ENCODE measurements at places on chromosomes 2 and 18.

- no peak for DNase-seq
Measured at GRCh38 chr2:205684871-205685313, 2.6 kb downstream of the NRP2 start.

- DNase-seq, result no peak
Measured at GRCh38 chr18:31243740-31244512, 74.0 kb upstream of the DSG1 start.

DNA sequence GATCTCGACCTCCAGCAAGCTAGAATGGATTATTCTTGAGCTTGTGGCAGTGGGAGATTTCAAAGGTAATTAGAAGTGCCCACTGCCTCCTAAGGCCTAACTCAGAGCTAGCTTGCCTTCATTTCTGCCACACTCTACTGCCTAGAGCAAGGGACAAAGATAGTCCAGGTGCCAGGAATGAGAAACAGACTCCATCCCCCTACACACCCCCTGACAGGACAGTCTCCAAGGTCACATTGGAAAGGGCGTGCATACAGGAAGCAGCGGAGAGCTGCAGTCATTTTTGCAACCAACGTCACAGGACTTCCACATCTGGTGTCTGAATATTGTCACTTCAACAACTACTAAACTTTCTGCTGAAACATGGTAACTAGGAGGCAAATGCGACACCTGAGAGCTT, 101.0 kb upstream of the SH3BP4 start:
- no peak for DNase-seq

DNA sequence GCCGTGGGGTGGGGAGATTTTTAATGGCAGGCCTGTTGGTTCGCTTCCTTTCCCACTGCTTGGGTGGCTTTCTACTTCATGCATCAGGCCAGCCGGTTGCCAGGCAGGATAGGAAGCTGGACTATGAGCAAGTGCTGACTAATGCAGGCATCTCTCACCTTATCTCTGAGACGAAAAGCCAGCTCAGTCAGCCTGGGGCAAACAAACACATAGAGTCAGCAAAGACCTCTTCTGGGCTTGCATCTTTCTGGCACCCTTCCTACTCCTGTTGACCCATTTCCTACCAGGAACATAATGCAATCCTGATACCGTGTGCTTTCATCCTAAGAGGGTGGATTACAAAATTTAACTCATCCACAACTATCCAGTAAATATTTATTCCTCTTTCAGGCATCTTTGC, 416.6 kb upstream of the MEX3C start:
- DNase-seq, result no peak

DNA sequence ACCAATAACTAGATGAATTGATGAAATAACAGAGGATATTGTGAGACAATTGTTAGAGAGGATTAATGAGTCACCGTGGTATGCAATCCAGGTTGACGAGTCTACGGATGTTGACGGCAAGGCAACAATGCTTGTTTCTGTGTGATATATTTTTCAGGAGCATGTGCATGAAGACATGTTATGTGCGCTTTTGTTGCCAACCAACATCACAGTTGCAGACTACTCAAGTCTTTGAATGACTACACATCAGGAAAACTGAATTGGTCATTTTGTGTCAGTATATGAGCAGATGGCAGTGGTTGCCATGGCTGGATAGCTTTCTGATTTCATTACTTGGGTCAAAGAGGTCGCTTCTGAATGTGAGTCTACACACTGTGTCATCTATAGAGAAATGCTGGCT, 96.8 kb upstream of the CRACDL start:
- no peak for DNase-seq

DNA sequence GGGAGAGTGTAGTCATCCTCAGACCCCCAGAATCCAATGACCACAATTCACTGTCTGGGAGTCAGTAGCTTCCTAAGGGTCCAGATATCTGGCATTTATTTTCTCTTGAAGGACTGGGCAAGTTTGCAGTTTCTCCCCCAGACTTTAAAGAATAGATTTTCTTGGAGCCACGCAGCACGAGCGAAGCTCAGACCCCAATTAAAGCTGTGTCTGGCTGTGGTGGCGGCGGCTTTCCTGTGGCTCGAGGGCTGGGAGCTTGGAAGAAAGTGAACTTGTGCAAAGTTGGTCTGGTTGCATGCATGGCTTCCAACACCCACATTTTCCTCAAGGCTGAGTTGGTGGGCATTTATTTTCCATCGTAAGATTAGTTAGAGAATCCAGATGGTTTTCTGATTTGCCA, 105.0 kb downstream of the ACKR3 start:
- DNase-seq, result no peak

DNA sequence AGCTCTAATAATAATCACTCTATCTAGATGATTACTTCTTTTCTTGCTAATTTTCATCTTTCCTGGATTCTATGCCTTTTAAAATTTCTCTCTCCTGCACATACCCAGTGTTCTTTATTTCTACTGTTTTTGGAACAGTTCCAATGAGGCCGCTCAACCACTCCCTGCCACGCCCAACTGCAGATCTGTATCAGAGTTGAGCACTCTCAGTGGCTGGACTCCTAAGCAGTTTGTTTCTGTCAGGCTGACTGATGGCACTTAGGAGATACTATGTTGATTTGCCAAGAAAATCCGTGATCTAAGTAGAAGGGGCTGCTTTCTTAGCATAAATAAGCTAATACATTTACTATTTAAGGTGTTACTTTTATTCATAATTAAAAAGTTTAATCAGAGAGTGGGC, 192.8 kb downstream of the ARHGAP15 start:
- DNase-seq, result no peak

- DNase-seq, result no peak
Measured at GRCh38 chr2:42367835-42368234, 6.8 kb upstream of the COX7A2L start.

DNA sequence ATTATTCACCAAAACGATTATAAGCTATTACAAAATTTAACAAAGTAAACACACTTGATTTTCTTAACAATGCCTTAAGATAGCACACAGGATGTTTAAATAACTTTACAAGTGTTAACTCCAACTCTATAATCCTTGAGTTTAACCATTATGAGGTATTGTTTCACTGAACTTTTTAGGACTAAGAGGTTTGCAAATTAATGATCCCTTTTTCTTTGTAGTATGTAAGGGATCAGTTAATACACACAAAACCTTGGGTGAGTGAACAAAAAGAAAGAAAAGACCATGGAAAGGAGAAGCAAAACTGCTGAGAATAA, 21.5 kb upstream of the TFPI start:
- no peak for DNase-seq

GRCh38 chr2:64410671-64411070, 43.3 kb upstream of the LGALSL start:
- DNase-seq, result no peak

DNA sequence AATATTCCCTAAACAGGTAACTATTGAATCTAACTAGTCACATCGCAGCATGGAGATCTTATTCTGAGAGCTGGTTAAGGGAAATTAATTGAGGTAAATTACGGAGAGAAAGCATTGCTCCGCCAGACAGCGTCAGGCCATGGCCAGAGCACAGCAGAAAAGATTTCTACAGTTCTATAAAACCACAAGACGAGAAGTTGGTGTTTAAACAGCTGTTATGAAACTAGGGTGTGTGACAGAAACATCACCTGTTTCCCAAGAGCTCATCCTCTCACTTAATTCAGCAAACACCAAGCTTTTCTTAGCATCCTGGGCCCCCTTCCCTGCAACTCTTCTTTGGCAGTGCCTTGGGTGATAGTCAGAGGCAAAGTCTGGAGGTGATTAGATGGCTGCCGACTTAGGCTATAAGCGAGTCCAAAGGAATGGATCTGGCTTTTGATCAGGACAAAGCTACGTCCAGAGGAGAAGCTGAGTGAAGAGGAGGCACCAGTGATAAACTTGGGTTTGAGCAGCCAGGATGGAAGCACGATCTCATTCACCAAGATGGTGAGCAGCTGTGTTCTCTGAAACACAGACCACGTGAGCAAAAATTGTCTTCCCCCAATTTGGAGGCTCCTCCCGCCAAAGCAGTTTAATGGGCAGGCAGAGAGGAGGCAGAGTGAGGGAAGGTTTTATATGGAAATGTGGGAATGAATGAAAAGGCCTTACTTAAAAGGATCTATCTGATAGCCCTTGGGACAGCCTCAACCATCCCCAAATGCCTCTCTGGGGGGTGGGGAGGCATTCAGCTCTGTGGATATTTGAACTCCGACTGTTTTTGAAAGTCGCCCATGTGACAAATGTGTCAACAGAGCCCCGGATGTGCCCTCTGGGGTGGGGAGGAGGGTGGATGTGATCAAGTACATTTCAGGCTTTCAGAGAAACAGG, 57.8 kb downstream of the PKDCC start:
- no peak for DNase-seq

- DNase-seq, result no peak
Measured at GRCh38 chr18:71878226-71878625, 665.9 kb downstream of the CBLN2 start.

DNA sequence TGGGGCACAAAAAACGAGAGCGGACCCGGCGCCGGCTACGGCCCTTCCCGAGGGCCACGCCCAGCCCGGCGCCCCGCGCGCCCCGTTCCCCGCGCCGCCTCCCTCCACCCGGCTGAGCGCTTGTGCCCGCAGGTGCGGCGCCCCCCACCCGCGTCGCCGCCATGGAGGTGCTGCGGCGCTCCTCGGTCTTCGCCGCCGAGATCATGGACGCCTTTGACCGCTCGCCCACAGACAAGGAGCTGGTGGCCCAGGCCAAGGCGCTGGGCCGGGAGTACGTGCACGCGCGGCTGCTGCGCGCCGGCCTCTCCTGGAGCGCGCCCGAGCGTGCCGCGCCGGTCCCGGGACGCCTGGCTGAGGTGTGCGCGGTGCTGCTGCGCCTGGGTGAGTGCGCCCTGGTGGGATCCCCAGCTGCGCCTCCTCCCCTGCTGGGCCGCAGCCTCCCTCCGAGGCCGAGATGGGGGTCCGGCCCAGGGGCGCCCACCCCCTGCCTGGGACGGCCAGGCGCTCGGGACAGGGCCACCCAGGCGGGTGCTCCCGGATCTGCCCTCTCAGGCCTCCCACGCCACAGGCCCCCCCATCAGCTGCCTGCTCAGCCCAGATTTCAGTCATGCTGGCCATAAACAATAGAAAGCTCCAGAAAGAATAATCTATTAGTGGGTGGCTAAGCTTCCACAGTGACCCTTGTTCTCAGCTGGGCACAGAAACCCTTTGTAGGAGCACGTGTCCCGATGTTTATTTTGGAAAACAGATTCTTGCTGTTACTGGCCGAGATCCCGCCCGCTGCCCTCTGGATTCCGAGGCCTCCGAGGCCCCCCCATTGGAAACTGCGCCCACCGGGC, 997 bp downstream of the BOK start:
- no peak for DNase-seq

GRCh38 chr2:43778233-43778632, 4.4 kb downstream of the DYNC2LI1 start:
- DNase-seq, result no peak

- DNase-seq, result no peak
Measured at GRCh38 chr2:180394305-180394704, 387.2 kb upstream of the CWC22 start.

DNA sequence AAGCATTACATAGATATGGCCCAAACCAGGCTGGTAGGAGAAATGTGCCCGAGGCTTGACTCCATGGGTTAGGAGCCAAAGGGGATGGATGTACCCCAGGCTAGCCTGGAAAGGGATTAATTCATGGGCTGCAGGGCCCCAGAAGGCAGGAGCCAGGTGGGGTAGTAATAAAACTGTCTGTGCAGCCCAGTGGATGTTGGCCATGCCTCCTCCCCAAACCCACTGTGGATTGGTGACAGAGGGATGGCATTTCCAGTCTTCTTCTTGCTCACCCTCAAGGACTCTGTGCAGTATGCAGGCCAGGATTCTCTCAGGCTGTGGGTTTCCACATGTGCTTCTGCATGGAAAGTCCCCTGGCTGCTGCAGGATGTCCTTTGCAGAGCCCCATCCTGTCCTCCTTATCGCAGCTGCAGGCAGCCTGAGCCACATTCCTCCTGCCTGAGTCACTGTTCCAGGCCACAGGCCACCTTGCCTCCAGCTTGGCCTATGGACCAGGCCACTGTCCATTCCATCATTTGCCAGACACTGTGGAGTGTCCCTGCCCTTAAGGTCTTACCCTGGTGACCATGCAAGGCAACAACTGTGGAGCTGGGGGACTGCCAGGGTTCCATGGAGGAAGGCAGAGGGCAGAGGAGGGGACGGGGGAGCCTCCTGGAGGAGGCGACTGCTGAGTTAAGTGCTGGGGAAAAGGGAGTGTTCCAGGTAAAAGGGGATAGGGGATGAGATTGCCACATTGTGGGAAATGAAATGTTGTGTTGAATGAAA, 38.9 kb downstream of the INO80C start:
- DNase-seq, result no peak

DNA sequence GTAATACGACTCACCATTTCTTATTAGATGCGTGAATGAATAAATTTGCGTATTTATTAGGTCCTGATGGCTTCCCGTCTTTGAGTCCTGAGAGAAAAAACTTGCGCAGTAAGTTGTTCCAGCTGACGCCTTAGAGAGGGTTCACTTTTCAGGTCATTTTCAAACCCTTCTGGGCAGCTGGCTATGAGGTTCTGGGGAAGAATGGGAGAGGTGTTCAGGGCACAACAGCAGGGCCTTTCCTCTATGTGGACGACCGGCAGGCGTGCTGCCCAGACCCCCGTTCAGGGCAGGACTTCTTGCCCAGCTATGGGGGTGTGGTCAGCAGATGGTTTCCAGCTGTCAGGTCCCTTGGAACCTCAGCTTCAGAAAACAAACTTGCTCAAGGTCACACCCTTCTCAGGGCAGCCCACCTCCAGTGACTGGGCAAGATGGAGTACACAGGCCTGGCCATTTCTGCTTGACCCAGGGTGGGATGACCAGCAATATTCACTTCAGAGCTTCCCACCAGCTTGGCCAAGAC, 61.1 kb upstream of the TNP1 start:
- no peak for DNase-seq

All from GM04503 (cell line).